ENCODE measurements at places on chromosomes 1 and 21.

DNA sequence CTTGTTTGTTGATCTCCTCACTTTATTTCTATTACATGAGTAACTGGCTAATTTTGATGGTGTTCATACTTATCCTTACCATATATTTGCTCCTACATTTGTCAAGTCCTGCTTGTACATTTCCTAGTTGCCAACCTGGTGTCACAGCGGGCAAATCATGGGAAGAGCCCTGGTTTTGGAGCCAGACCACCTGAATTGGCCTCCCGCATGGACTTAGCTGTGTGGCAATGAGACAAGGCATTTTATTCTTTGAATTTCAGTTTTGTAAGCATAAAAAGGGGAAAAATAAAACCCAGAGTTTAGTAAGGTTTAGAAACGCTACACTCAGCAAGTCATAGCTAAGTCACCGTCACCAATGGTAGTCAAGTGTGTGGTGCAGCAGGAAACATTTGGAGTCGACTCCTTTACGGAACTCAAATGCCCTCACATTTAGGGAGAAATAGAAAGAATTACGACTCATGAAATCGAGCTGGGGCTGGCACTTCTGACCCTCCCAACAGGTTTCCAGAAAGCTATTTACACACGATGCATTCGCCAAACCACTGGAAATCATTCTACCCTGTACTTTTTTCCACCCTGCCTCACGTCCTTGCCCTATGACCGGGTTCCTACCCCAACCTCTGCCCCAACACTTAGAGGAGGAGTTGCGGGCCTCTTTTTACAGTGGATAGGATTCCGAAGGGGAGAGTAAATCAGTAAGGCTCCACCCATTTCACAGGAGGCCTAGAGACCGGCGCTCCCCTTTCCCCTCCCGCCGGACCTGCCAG is 492 bp upstream of the PGM1 start:
- DNase-seq = no peak

DNA sequence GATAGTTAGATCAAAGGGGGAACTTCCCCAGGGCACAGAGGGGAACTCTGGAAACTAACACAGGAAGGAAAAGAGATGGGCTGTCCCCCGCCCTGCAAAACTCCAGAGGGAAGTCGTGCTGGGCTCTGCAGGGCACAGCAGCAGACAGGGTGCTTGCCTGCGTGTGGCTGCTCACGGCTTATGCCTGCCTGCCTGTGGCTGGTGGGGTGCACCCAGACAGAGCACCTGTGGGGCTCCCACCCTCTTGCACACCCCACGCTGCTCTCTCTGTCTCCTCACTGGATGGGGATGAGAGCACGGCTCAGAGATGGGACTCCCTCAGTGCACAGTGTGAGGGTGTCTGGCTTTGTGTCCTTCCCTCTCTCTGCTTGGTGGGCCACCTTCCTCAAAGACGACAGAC is 13.5 kb upstream of the ETV3L start:
- DNase-seq = no peak

DNA sequence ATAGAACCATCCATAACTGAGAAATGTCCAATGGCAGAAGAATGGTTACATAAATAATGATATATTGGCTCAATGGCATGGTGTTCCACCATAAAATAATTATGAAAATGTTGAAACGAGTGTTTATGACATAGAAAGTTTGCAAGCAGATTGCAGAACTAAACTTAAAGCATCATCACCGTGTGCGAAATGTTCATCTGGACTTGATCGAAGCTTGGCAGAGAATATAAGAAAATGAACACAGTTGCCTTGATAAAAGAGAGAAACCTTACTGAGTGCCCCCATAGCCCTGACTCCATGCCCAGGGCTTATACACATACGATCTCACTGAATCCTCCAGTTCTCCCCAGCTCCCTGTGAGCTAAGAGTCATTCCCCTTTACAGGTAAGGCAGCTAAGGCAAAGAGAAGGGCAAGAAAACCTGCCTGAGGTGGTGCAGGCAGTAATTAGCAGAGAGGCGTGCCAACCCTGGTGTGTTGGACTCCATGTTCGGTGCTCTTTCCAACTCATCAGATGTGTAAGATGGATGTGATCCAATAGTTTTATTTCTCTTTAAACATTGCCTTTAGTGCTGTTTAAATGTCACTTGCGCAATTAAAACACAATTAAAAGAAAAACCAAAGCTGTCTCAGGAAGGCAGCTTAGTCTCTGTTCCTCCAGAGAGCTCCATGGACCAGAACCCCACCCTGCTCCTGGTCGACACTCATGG is 21.8 kb upstream of the SPOCD1 start:
- no peak for DNase-seq

GRCh38 chr1:17001760-17002523 is 9.8 kb downstream of the ATP13A2 start:
- DNase-seq = no peak

DNA sequence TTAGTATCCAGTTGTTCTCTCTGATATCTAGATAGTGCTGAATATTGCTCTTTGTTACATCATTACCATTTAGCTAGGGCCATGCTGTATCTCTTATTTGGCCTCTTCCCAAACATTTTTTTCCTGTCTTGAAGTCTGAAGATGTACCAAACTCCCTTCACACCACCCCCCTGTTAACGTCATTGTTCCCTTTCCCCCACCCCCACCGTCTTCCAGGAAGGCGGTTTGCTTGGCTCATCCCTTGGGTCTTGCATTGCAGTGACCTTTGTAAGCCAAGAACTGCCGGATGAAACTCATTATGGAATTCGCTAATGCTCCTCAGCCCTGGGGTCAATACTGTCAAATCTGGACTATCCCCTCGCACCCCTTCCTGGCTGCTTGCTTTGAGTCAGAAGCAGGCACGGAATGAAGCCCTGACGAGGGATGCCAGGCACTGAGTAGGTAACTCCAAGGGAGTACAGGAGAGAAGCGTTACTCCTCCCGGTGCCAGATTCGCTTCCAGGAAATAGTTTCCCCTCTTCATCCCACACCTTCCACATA is 283.1 kb downstream of the TM2D1 start:
- no peak for DNase-seq

- DNase-seq = no peak
Observed at GRCh38 chr1:56167596-56167995, 411.8 kb downstream of the PLPP3 start.

DNA sequence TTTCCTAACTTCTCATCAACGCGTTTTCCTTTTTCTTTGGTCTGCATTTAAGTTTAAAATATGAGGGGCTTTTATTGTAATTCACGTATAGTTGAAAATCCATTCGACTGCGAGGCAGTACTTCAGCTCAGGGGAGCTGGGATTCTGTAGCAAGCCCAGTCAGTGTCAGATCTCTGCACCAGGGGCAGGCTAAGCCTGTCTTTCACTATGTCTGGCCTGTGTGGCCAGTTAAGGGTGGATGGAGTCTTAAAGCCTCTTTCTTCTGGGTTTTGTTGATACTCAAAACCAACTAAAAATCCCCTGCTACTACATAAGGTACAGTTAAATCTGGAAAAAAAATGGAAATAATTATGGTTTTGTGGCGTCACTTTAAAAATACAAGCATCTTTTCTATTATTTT is 124.7 kb downstream of the TYW3 start:
- no peak for DNase-seq

- DNase-seq = no peak
Observed at GRCh38 chr21:42047821-42048613, 23.1 kb upstream of the UMODL1 start.

DNA sequence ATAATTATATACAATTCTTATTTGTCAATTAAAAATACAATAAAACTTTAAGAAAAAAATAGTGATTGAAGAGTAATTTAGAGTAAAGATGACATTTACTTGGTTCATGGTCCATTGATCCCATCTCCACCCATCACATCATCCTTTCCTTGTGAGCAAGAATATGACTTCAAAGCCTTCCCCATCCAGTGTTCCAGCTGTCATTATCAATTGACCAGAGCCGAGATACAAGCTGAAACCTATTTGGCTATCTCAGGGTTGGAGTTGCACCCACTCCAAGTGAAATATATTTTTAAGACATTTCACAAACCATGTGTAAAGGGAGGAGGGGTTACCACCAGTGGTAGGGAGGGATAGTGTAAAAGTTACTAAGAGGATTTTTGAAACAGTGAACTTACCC is 428.9 kb upstream of the C1orf87 start:
- DNase-seq = no peak

GRCh38 chr1:15257309-15257708 is 10.3 kb downstream of the FHAD1 start:
- no peak for DNase-seq

DNA sequence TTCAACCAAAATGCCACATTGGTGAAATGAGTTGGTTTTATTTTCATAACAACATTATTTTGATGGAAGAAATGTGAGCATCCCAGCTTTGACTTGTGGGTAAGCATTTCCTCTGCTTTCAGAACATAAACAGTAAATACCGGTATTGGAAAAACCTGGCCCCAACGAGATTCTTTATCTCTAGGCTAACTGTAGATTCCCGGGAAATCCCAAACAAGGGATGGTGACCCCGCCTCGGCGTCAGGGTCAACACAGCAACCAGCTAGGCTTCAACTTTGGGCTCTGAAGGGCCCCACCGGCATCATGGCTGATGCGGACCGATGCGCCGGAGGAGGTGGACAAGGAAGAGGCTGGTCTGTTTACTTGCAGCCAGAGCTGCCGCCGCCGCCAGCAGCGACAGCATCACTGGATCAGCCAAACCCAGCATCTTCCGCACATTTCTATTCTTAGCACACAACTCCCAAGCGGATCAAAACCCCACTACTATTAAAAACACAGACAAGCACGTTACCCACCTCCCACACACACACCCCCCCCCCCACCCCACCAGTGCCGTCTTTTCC is 1.1 kb downstream of the AKT3 start:
- peak; percentile 61 for DNase-seq

DNA sequence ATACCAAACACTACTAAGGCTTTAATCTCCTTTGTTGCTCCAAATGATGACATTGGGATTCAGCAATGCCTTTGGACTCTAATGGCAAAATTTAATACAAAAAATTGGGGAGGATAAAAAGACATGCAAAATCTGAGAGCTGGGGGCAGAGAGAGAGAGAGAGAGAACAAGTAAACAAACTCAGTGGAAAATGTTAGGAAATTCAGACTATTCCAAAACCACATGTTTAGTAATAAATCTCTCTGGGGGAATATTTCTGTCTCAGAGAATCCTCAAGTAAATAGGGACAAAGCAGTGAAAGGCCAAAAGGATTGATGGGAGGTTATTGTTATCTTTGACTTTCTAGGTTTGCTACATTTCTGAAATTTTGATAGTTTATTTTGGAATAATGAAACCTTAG is 65.7 kb downstream of the PLA2G4A start:
- DNase-seq = no peak

GRCh38 chr1:200379940-200380588 is 29.8 kb downstream of the ZNF281 start:
- no peak for DNase-seq

- DNase-seq = no peak
Observed at GRCh38 chr1:10744029-10744428, 52.4 kb downstream of the CASZ1 start.

DNA sequence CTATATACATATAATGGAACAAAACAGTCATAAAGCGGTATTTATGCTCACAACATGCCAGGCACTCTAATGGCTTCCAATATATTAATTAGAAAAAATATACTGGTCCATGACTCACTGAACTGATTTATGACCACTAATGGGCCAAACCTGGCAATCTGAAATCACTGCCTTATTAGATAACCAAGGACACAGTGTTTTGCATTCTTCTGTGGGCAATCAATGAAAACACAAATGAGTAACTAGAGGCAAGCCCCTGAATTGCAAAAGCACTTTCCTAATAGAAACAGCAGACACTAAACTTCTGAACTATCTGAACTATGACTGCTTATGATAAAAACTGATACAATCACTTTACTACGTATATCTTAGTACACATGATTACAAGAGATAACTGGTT is 3.5 kb downstream of the GCLM start:
- DNase-seq = no peak

DNA sequence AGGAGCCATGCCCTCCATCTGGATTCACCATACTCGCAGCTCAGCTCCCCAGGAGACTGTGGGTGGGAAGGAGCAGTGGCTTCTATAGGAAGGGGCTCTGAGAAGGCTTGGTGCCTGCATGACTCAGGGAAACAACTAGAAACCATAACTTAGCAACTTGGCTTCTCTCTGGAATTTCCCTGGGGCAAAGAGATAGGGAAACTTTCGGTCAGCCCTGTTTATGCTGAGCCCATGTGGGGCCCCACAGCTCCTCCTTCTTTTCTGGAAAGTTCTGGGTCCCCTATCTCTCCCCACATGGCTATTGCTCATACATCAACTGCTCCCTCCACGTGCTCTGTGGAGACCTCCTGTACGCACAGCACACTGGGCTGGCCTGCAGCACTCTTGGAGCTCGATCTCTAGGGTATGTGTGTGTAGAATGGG is 39.3 kb downstream of the PLEKHA6 start:
- no peak for DNase-seq

DNA sequence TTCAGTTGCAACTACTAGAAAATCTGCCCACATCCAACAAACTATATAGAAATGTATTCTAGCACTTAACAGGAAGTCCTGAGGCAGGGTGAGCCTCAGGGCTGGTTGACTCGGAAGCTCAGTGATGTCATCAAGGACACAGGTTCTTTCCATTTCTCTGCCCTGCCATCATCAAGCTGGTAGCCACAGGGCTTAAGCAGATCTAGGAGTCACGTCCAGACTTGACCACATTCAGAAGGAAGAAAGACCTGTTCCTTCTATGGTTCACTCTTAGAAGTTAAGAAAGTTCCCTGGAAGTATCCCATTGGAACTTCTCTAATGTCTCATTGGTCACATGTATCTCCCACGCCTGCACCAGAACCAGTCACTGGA is 438.1 kb downstream of the PRDM2 start:
- DNase-seq = no peak

DNA sequence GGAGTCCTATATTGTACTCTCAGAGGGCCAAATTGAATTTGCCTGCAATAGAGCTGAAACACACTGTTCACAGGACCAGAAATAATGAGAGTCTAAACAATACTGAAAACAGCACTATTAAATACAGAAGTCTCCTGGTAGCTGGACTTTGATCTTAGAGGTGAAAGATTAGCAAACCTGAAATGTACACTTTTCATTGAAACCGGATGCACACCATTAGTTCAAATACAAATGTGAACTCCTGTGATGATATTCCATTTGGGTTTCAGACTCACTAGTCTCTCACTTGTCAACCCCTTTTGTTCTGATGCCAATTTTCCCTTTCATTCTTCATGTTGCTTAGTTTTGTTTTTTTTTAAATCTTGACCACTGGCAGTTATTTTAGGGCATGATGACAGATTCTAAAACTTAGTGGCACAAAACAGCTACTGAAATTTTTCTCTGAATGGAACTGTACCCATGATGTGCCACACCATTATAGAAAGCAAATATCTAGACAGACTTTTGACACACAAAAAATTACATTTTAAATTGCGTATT is 5.9 kb upstream of the TNFSF4 start:
- DNase-seq = no peak

- no peak for DNase-seq
Observed at GRCh38 chr1:6831366-6831765, 46.1 kb downstream of the CAMTA1 start.

DNA sequence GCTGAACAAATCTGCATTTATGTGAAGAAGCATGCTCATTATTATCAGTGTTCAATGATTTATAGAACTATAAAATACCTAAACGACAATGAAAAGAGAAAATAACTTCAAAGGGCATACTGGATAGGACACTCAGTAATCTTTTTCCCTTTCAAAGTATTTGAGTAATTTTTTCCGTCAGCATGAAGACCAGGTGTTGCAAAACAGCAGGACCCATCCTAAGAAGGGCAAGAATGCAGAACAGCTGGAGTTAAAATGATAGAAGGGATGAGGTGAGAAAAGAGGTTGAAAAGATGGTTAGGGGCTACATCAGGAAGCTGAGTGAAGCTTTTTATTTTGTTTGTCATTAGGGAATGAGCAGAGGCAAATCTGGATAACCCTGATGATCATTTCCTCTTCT is 7.1 kb upstream of the RGS18 start:
- DNase-seq = no peak

- DNase-seq = no peak
Observed at GRCh38 chr1:233140974-233141373, 154.6 kb downstream of the PCNX2 start.
